ENCODE measurements at places on chromosomes 16 and 17.

DNA sequence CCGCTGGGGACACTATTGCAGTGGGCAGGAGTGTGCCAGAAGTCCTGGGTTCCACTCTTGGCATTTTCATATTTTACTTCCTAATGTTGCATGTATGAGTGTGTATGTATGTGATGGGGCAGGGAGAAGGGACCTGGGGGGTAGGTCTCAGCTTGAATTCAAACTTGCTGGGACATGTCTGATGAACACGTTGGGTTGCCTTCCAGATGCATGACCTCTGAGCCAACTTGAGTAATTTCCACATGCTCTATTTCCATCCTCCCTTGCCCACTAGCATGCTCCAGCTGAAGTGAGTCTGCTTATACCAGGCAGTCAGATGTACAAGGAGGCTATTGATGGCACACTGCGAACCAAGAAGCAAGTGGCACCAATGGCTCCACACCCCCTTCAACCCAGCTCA lies 32.9 kb upstream of the SRSF1 start:
- DNase-seq: no peak

DNA sequence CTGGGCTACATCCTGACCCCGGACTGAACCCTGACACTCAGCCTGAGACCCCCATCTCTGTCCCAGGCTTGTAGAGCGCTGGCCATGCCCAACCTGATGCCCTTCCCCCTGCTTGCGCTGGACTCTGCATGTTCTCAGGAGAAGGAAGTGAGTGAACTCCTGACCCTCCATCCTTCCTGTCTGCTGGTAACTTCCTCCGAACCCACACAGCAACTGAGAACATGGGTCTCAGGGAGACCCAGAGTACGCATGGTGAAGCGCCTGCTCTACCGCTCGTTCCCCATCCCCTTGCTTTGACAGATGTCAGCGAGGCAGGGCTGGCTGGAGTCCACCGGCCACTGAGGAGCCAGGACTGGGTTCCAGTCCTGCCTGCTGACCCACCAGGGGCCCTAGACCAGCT lies 6.1 kb downstream of the CAMKK1 start:
- DNase-seq: no peak

DNA sequence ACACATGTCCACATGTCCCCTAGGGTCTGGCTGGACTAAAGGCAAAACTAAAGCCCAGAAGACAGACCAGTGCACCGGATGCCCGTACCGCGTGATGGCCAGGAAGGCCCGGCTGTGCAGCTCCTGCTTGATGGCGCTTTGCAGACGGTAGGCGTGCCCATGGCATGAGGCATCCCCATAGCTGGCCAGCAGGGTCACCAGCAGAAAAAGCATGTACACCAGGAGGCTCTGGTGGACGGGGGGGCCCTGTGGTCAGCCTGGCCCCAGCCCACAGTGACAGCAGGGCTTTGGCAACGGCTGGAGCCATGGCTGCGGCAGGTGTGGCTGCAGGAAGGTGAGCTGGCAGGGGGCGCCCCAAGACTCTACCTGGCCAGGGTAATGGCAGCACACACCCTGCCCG lies 42.8 kb downstream of the PKD1 start:
- DNase-seq: no peak

GRCh38 chr17:1726626-1727257 lies 2.2 kb downstream of the WDR81 start:
- no peak for DNase-seq

DNA sequence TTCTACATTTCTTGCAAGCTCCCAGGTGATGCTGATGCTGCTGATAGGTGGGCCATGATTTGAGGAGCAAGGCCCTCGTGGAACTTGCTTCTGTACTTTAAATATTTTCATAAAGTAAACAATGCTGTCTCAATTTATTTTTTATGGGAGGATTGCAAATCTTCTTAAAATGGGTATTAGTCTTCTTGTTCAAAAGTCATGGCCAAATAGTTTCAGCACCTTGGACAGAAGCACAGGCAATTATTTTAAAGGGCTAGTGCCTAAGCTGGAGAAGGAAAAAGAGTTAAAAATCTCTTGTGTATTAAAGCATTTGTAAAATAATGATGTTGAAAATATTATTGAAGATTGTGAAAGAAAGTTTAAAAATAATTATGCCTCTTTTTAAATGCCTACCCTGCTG lies 50.5 kb downstream of the GPR139 start:
- DNase-seq: no peak

GRCh38 chr17:27756467-27757371 lies 43.6 kb downstream of the NOS2 start:
- DNase-seq: no peak

DNA sequence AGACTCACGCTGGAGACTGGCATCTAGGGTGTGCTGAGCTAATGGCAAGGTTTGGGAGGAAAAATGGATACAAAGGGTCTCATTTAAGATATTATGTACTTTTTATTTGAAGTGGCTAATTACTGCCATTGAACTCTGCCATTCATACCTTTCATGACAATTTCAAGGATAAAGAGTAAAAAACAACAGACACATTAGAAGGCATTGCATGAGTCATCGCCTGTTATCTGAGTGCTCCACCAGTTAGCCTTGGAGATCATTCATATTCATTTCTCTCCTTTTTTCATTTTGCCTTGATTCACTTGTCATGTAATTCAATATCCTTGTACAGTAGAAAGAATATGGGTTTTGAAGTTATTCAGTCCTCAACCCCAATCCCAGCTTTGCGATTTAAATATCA lies 109.5 kb downstream of the CDH8 start:
- no peak for DNase-seq

GRCh38 chr16:27657811-27658210 lies 107.9 kb downstream of the KATNIP start:
- DNase-seq: no peak

DNA sequence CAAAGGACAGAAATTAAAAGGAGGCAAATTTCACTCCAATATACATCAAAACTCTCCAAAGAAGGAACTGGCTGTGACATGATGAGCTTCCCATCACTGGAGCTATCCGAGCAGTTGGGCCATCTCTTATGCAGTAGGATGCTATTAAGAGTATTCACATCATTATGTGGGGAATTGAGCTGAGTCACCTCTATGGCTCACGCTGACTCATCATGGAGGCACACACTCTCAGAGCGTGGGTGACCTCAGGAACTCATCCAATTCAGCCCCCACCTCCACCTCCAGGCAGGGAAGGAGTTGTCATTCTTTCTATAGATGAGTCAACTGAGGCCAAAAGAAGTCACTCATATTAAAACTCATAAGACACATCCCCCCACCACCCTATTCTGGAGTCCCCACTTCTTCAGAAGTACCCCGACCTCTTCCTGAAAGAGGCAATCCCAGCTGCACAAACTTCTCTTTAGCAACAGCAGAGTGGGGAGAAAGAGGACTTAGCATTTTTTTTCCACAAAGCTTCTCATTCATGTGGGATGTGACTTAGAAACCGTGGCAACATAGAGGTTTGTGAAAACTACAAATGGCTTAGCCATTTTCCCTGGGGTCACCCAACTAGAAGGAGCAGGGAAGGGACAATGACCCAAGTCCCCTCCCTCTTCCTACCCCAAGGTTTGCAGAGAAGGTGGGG lies 32.5 kb downstream of the ABCC12 start:
- DNase-seq: peak; percentile 99

DNA sequence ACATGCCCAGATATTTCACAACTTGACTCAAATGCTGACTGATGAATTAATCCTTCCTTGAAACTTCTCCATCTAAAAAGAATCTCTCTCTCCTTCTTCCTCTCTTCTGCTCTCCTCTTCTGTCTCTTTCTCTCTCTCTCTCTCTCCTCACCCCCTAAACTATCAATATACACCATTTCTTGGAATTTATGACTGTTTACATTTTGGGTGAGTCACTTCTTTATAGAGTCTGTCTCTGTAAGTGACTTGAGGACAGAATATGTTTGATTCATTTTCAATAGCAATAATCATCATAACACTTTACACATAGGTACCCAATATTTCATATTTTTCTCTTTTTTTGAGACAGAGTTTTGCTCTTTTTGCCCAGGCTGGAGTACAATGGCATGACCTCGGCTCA lies 15.3 kb downstream of the OR3A1 start:
- no peak for DNase-seq

GRCh38 chr17:74288785-74289184 lies 14.8 kb downstream of the DNAI2 start:
- no peak for DNase-seq

GRCh38 chr17:15267996-15268395 lies 2.9 kb upstream of the PMP22 start:
- no peak for DNase-seq

GRCh38 chr17:74730491-74731346 lies 6.3 kb upstream of the RAB37 start:
- no peak for DNase-seq

DNA sequence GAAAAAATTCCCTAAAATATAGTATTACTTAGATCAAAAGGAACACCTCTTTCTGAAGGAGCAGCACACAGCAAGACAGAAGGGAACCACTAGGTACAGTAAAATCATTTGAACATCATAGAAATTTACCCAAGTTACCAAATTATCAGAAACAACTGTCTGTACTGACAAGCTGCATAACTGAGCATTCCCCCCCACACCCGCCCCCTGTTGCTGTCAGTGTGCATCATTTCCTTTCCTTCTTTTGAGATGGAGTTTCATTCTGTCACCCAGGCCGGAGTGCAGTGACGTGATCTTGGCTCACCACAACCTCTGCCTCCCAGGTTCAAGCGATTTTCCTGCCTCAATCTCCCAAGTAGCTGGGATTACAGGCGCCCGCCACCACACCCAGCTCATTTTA lies 120.7 kb downstream of the TRIM37 start:
- no peak for DNase-seq

DNA sequence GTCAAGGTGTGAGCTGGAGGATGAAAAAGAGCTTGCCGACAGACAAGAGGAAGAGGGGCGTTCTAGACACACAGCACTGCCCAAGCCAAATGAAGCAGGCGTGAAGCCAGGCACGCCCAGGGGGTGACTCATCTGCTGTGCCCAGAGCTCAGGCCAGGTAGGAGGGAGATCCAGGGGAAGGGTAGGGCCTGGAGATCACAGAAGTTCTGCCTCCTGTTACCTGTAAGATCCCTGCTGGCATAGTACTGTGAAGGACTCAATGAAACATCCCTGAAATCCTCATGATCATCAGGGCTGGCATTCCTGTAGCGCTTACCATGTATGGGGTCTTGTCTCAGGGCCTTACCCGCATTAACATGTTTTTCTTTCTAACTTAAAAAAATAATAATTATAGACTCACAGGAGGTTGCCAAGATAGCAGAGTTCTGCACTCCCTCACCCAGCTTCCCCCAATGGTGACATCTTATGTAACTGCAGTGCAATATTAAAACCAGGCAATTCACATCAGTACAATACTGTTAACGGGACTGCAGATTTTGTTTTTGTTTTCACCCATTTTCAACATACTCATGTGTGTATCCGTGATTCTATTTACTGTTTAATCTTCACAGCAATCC lies 158.6 kb downstream of the XYLT1 start:
- no peak for DNase-seq

- DNase-seq: no peak
Observed at GRCh38 chr17:19904924-19905323, 37.2 kb upstream of the ULK2 start.

DNA sequence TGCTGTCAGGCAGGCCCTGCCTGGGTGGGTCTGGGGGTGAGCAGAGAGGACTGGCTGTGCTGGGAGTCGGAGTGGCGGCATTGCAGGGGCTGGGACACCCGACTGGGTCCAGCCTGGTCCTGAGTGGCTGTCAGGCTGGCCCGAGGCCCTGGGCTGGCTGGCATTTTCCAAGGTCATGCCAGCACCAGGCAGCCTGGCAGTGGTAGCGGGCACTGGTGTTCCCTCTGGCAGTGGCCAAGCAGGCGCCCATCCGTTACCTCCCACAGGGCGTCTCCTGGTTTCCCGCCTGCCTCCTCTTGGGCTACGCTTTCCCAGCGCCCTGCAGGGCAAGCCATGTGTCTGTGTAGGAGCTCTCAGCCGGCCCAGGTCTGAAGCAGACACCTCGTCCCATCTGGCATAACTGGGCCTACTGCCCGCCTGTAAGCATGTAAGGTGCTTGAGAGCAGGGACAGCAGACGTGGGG lies 5.7 kb upstream of the PKMYT1 start:
- no peak for DNase-seq

DNA sequence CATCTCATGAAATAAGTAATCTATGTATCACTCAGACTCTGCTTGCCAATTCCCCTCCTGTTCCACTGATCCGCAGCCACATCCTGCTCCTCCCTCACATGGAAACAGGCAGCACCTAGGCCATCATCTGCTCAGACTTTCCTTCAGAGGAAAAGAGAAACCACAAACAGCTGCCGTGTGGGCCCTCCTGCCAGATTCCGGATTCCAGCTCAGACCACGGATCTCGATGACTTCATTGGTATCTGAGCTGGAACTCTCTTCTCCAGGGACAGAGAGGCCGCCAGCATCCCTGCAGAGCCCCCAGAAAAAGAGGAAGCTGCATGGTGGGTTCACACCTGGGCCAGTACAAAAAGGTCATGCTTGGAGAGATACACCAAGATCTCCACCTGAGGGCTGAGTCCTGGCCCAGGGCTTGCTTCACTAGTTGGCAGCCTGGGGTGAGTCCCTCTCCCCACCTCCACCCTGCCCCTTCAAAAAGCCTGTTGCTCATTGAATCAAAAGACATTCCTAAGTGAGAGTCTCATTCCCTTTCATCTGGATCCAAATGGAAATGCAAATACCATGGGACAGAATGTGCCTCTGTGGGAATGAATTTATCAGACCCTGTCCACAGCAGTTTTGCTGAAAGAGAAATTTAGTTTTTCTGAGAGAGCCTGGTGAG lies 47.2 kb downstream of the HOXB1 start:
- DNase-seq: peak; percentile 97

GRCh38 chr17:74873874-74874614 lies 1.2 kb upstream of the FDXR start:
- no peak for DNase-seq

DNA sequence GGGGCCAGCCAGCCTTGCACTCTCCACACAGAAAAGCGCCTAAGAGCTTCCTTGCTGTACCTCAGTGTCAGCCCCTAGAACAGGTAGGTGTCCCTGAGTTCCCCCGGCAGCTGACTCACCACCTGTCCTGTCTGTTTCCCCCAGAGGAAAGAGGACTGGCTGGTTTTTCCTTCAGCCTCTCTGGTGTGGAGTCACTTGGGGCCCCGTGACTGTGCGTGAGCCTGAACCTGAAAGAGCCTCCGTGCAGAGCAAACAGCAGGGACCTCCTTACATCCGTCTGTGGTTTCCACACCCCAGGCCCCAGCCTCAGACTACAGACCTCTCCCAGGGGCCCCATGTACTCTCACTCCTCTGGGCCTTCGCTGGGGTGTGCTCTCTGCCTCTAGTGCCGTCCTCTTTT lies 87.8 kb downstream of the GNAO1 start:
- no peak for DNase-seq

- DNase-seq: no peak
Observed at GRCh38 chr16:55120408-55120807, 189.7 kb downstream of the IRX5 start.
